Heart right ventricle (tissue), 16 donors: ENCODE measurements at places on chromosomes 5 and 9. TPM values are rescaled to one million over a fixed set of nuclear protein-coding genes. Genes with fewer than 3 reads are reported as not detected.
A peak's percentile ranks its signal among the peaks of the same experiment; 100 is the strongest.

DPYSL3 gene
- total RNA-seq: 20.1 TPM

FASTKD3 gene
- total RNA-seq: 4.0 TPM

GRCh38 chr5:78983601-78984438 is 1.3 kb downstream of the ARSB start:
- no peaks in the 10 kb centered on the region for H3K36me3 ChIP-seq
- peak overlapping the region; percentile 99 for H3K27ac ChIP-seq
- peak overlapping the region; percentile 86 for H3K4me3 ChIP-seq
- DNase-seq: no peak

DNA sequence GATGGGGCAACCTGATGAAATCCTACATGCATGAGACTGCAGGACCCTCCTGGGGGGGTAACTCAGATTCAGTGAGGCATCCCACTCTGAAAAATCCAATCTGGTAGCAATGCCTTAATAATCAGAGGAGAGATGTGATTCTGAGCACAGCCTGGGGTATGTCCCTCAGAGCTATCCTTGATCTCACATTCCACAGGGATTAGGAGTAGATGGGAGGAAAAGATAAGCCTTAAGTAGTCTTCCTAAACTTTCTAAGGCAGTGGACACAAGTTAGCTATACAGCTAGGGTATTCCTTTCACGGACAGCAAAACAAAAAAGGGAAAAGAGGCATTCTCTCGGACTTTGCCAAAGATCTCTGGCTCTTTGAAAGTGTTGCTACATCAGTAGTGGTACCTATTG is 3.9 kb upstream of the SPATA9 start:
- no peak overlapping the region for H3K4me3 ChIP-seq
- H3K36me3 ChIP-seq: no peaks in the 10 kb centered on the region
- H3K4me1 ChIP-seq: no peaks in the 10 kb centered on the region
- no peak for DNase-seq
- no peak overlapping the region for H3K27ac ChIP-seq
- no peaks in the 10 kb centered on the region for H3K27me3 ChIP-seq

- no peaks in the 10 kb centered on the region for H3K36me3 ChIP-seq
- no peak overlapping the region for H3K4me3 ChIP-seq
- no peaks in the 10 kb centered on the region for H3K27me3 ChIP-seq
- no peak for DNase-seq
Measured at GRCh38 chr9:9612270-9612669, 1000.5 kb downstream of the PTPRD start.

GRCh38 chr5:53766673-53767072 is 206.2 kb downstream of the NDUFS4 start:
- H3K4me3 ChIP-seq: no peak overlapping the region
- H3K27ac ChIP-seq: no peak overlapping the region
- no peaks in the 10 kb centered on the region for H3K4me1 ChIP-seq
- DNase-seq: no peak
- no peaks in the 10 kb centered on the region for H3K36me3 ChIP-seq
